ENCODE measurements at places on chromosomes 7 and 10. TPM values are rescaled to one million over a fixed set of nuclear protein-coding genes. Genes with fewer than 3 reads are reported as not detected.

DNA sequence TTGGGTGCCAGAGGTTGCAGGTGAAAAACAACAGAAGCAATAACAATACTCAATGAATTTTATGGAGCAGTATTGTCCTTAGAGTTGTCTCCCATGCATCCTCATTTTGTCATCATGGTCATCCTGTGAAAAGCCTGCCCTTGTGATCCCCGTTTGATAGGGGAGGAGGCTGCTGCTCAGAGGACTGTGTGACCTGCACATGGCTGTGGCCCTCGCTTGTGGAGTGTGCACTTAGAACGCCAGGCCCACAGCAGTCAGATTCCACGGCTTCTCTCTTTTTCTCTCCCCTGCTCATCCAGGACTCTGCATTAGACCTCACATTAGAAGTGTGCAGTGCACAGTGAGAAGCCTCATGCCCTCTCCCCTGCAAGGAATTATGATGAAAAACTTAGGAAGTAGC lies 491.1 kb upstream of the KLF6 start:
- DNase-seq, result no peak

- no peak for DNase-seq
Observed at GRCh38 chr10:112229901-112230300, 46.3 kb upstream of the GPAM start.

GRCh38 chr7:40990841-40991240 lies 712.0 kb downstream of the INHBA start:
- DNase-seq, result no peak

CNOT4 gene
- total RNA-seq, result 35.0 TPM

SLC18A2 gene
- total RNA-seq, result 0.38 TPM

IGF2BP3 gene
- total RNA-seq, result not detected

ACSM6 gene
- total RNA-seq, result not detected

GRCh38 chr7:151246851-151247580 lies 1.5 kb downstream of the SMARCD3 start:
- DNase-seq, result no peak

NACAD gene
- total RNA-seq, result not detected

DNA sequence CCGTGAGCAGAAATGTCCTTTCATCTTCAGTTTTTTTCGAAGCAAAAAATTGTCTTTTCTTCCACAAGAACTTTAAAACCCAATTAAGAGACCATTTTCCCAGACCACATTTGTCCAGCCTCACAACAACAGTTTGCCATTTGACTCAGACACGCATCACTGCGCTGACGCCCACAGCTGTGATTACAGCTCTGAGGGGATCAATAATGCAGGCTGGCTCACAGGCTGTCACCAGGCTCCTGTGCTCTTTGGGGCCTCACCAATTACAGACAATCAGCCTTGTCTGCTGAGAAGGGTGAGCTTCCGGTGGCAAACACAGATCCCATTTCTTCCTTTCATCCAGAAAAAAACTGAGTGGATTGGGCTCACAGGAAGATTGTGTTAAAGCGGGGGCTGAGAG lies 33.3 kb downstream of the DDC start:
- no peak for DNase-seq

- DNase-seq, result no peak
Observed at GRCh38 chr7:37129035-37129425, 319.6 kb downstream of the ELMO1 start.

DNA sequence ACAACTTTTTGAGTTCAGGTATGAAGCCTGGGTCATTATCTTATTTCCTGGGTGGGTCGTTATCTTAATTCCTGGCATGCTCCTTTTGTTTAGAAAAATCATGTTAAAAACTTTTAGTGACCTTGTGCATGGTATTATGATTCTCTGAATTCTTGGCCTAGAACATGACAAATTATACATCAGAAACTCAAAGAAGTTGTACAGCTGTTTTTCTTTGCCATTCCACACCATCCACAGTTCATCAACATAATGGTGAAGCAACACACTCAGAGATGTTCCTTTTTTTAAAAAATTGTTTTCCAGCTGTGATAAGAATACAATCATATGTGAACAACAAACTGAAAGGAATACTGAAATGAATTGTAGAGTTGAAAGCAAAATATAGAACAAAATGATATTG lies 149.2 kb upstream of the SEMA3D start:
- no peak for DNase-seq

NUPR2 gene
- total RNA-seq, result 1.2 TPM

C10orf62 gene
- not detected for total RNA-seq

FKBP6 gene
- not detected for total RNA-seq

CYCS gene
- total RNA-seq, result 46.9 TPM

FAM25C gene
- total RNA-seq, result not detected

DNA sequence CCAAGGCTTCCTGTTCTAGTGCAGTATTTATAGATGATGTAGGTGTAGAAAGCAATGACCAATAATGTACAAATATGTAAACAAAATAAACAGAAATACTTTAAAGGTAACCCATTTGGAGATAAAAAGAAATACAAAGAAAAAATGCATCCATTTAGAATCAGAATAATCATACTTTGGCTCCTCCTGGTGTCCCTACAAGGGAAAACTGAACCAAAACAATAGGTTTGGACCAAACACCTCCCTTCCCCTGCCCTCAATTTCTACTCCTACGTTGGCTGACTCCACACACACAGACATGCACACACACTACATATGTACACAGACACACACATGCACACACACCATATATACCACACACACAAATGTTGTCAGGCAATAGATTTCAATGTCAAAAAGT lies 36.0 kb downstream of the C10orf143 start:
- no peak for DNase-seq

- DNase-seq, result no peak
Observed at GRCh38 chr7:7672545-7673239, 32.1 kb downstream of the UMAD1 start.

GRCh38 chr10:1715821-1716220 lies 21.5 kb downstream of the ADARB2 start:
- no peak for DNase-seq

- DNase-seq, result no peak
Observed at GRCh38 chr7:133583545-133584171, 330.8 kb downstream of the EXOC4 start.

ZNF239 gene
- total RNA-seq, result 6.2 TPM

- no peak for DNase-seq
Observed at GRCh38 chr10:86545101-86545500, 23.5 kb upstream of the WAPL start.

DNA sequence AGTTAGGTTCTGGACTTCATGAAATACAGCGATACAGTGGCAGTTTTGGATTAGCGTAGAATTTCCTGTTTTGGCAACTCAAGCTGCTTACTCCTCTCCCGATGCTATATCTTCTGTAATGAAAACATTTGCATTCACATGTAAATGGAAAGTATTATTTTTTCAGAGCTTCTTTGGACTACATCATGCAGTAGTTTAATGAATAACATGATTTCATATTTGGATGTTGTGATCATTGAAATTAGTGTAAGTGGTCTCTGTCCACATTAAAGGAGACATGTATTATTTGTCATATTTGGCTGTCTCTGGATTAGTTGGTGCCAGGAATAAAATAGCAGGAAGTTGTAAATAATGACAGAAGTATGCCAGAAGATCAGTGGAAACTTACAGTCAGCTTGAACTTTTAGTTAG lies 331.6 kb downstream of the GFRA1 start:
- DNase-seq, result no peak

DNA sequence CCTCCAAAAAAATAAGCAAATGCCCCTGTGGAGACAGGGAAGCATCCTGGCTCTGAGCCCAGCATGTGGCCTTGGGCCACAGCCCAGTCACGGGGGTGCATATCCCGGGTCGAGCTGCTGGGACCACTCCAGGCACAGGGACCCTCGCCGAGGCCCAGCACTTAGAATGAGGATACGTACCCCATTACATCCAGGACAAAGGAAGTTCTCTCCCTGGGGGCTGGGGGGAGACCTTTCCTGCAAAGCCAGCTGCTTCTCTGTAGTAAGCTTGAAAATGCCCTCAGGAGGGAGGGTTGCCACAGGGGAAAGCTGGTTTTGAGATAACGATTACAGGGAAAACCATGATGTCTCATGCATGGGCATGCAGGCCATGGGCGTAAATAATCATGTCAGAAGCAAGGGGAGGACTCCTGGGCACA lies 75.5 kb downstream of the HIPK2 start:
- no peak for DNase-seq

DNA sequence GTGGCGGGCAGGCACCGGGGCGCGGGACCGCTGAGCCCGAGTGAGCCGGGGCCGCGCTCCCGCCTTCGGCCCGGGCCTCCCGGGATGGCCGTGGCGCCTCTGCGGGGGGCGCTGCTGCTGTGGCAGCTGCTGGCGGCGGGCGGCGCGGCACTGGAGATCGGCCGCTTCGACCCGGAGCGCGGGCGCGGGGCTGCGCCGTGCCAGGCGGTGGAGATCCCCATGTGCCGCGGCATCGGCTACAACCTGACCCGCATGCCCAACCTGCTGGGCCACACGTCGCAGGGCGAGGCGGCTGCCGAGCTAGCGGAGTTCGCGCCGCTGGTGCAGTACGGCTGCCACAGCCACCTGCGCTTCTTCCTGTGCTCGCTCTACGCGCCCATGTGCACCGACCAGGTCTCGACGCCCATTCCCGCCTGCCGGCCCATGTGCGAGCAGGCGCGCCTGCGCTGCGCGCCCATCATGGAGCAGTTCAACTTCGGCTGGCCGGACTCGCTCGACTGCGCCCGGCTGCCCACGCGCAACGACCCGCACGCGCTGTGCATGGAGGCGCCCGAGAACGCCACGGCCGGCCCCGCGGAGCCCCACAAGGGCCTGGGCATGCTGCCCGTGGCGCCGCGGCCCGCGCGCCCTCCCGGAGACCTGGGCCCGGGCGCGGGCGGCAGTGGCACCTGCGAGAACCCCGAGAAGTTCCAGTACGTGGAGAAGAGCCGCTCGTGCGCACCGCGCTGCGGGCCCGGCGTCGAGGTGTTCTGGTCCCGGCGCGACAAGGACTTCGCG lies 534 bp downstream of the FZD9 start:
- no peak for DNase-seq

IL6 gene
- total RNA-seq, result not detected

DNA sequence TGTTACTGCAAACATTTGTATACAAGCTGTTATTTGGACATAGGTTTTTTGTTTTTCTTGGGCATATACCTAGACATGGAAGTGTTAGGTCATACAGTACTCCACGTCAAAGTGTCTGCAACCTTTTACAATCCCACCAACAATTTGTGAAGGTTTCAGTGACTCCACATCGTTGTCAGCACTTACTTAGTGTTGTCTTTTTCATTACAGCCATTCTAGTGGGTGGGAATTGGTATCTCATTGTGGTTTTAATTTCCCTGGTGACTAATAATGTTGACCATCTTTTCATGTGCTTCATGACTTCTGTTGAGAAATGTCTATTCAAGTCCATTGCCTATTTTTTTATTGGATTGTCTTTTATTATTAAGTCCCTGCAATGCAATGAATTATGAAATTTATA lies 95.0 kb downstream of the UBE3C start:
- DNase-seq, result no peak

DNA sequence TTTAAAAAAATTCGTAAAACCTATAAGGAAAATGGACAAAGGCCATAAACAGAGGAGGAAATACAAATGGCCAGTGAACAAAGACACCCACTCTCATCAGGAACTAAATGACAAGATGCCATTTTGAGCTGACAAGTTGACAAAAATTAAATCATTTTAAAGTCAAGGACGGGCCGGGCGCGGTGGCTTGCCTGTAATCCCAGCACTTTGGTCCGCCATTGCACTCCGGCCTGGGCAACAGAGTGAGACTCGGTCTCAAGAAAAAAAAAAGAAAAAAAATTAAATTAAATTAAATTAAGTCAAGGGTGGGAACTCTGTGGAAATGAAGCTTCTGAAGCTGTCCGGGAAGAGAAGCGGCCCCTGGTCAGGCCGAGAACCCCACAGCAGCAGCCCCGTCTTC lies 1.2 kb upstream of the NOM1 start:
- no peak for DNase-seq

OPALIN gene
- total RNA-seq, result not detected

DNA sequence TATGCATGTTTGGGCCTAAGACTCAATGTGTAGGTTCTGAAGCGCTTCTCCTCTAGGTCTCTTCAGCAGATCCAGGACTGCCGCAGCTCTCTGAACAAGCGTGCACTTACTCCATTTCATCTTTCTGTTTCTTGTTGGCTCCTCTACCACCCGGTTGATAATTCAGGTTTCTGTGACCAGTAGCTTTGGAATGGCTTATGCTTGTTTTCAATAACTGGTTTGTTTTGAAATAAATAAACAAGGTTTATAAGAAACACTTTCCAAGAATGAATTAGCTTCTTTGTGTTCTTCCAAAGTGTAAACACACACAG lies 1.5 kb downstream of the MDFIC start:
- DNase-seq, result no peak

- DNase-seq, result no peak
Observed at GRCh38 chr7:50496569-50496968, 46.4 kb upstream of the FIGNL1 start.

WDR86 gene
- 8.0 TPM for total RNA-seq

- no peak for DNase-seq
Observed at GRCh38 chr7:16991551-16991950, 109.8 kb upstream of the AGR3 start.

PLEKHS1 gene
- total RNA-seq, result 0.12 TPM

CALHM2 gene
- total RNA-seq, result 84.6 TPM

DNA sequence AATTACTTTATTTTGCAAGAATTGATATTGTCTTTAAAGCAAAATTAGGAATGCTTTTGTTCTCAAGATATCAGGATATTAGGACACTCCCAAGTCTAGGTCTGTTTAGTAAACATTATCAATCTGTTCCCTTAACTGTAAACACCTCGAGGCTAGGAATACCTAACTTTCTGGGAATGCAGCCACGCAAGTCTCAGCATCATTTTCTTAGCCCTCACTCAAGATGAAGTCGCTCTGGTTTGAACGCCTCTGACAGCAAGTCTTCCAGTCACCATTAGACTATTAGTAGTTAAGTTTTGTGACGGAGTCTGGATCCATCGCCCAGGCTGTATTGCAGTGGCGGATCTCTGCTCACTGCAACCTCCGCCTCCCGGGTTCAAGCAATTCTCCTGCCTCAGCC lies 128.0 kb upstream of the MYO3A start:
- no peak for DNase-seq

- no peak for DNase-seq
Observed at GRCh38 chr10:31179091-31179680, 139.8 kb upstream of the ZEB1 start.

FOXP2 gene
- not detected for total RNA-seq

DNA sequence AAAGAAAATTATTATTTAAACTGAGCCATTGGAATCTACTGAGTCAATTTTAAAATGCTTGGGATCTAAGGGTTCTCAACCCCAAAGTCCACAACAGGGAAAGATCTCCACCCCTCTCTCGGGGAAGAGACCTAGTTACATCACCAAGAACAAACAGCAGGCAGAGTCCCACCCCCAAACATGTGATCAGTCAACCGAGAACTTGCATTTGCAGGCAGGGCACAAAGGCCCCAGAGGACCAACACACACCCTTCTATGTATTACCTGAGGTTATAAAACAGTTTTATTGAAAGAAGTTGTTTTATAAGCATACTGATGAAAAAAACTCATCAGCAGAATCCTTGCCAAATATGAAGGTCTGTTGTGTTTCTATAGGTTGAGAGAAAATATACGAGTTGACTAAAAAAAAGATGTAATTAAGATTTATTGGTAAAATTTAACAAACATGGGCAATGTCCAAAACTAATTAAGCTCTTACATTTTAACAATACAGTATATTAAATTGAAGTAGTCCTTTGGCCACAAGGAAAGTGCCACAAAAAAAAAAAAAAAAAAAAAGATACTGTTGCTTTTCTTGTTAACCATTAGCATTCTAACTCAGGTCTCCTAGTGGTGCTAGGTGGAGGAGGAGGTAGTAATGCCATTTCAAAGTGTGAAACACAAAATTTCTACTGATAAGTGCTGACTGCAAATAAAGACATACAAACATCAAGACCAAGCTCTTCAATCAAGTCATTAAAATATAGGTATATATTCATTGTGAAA lies 975 bp upstream of the USP54 start:
- peak; percentile 12 for DNase-seq

CYP2E1 gene
- total RNA-seq, result 1.2 TPM

ELAPOR2 gene
- total RNA-seq, result 11.8 TPM

SLC39A12 gene
- total RNA-seq, result not detected
